KBM-7 (cell line): ENCODE measurements at places on chromosomes 6 and 20.

DNA sequence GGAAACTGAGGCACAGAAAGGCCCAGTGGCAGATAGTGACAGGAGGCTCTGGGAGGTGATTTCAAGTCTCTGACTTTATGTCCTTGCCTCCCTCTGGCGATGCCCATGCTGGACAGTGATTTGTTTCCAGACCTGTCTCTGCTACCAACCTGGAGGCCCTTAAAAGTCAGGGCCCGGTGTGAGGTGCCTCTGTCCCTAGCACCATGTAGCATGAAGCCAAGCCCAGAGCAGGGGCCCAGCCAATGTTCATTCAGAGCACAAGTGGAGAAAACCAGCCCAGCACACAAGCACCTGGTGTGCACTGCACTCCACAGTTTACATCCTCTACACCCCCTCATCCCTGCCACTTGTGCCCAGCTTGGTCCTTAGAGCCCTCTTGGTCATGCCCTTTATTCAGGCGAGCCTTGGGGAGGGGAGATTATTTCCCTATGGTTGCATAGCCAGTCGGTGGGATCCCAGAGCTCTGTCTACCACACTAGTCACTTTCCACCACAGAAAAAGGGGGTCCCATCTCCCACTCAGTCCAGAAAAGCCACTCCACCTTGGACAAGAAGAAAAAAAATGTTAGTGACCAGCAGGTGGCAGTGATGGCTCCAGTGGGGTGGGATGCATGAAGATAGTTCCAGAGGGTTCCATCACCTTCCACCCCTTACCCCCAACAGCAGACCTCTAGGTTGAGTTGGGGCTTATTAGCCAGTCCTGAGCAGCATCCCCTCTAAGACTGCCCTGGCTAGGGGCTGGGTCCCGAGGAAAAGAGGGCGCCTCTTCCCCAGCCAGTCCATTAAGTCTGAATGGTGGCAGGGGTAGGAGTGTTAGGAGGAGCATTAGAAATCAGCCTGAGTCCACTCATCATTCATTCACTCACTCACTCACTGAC lies 30.9 kb downstream of the KIAA1755 start:
- peak; percentile 45 for DNase-seq

- DNase-seq = no peak
Measured at GRCh38 chr6:144397141-144397540, 112.0 kb downstream of the UTRN start.

DNA sequence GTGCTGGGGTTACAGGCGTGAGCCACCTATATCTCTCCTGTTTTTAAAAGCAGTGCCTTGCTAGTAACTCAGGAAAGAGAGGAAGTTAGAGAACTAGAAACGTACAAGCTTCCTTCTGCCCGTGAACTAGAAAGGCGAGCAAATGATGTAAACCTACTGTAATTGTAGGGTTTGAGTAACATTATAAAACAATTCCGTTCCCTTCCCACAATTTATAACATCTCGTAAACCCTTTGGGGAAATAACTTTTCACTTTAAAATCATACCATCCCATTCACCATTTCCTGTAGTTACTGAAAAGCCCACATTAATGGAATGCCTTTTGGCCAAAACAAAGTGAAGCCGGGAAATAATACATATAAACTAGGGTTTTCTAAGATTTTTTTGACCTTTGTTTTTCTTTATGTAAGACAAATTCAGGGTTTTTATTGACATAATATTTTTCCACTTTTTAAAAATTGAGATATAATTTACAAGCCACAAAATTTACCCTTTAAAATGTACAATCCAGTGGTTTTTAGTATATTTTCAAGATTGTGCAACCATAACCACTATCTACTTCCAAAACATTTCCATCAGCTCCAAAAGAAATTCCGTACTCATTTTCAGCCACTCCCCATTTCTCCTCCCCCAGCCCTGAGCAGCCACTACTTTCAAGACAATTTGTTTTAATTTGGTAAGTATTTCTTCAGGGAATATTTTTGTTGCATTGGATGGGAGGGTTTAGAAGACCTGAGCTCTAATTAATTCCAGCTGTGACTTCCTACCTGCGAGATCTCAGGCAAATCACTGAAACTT lies 175.1 kb upstream of the PDE10A start:
- no peak for DNase-seq

GRCh38 chr6:105835373-105835772 lies 250.8 kb upstream of the PRDM1 start:
- DNase-seq = peak; percentile 67

GRCh38 chr6:37083243-37084138 lies 78.0 kb downstream of the FGD2 start:
- peak; percentile 97 for DNase-seq

GRCh38 chr6:77879527-77879926 lies 226.7 kb downstream of the MEI4 start:
- no peak for DNase-seq

DNA sequence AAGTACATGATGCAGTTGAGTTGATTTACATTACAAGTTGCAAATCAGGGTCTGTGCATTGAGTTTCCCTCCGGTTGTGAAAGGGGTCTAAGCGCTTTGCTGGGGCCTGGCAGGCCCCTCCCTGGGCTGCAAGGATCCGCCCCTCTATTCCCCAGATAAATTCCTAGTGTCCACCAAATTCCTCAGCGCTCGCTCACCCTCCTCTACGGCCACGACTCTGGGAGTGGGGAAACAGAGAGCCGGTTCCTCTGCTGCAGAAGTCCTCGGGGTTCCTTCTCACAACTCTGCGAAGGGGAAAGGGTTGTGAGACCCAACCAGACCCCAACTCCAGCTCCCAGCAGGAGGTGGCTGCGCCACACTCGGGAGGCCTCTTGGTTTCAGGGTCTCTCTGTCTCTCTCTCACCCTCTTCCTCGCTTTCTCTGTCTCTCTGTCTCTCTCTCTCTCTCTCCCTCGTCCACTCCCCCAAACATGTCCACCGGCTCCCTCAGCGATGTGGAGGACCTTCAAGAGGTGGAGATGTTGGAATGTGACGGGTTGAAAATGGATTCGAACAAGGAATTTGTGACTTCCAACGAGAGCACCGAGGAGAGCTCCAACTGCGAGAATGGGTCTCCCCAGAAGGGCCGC lies at the start of gene TCF21:
Gene TCF21 (plus strand): TSS at position 185 of the 628 bp plus-strand sequence. CDS start 285 bp downstream, at position 470.
- no peak for DNase-seq

DNA sequence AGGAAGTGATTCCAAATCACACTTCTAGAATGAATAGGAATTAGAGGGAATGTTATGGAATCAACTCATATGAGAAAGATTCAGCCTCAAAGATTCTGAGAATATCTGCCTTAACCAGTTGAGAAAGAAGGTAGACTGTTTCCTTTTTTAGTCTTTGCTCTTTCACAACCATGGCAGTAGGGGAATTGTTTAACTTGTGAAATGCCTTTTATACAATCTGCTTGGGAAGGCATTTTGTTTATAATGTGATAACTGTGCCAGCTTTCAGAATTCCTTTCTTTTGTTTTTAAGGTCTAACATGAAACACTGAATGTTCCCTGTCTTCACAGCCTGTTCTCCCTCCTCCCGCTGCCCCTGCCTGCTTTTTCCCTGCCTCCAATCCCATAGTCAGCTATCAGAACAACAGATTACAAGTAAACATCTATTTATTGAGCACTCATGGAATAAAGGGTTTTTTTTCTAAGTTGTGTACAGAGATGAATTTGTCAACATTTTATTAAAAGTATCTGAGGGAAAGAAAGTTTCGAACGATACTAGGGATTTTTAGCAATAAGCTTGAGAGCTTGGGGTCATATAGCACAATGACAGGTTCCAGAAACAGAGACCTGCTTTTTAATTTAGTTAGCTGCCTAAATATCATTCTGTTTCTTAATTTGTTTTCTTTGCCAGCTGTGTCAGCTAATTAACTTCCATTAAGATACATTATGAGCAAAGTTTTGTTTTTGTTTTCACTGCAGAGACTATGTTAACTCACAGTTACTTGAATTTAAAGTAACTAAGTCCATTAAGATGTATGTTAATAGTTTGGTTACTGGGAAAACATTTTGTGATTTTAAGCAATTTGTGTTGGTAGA lies 28.3 kb upstream of the FBXO30 start:
- DNase-seq = no peak

- no peak for DNase-seq
Measured at GRCh38 chr6:88006557-88006956, 41.1 kb upstream of the SPACA1 start.

- peak; percentile 51 for DNase-seq
Measured at GRCh38 chr6:36120539-36120938, 9.8 kb upstream of the MAPK13 start.

- DNase-seq = no peak
Measured at GRCh38 chr20:48668451-48668946, 159.3 kb downstream of the PREX1 start.

GRCh38 chr6:72624557-72625160 lies 2.8 kb downstream of the KCNQ5 start:
- peak; percentile 70 for DNase-seq

DNA sequence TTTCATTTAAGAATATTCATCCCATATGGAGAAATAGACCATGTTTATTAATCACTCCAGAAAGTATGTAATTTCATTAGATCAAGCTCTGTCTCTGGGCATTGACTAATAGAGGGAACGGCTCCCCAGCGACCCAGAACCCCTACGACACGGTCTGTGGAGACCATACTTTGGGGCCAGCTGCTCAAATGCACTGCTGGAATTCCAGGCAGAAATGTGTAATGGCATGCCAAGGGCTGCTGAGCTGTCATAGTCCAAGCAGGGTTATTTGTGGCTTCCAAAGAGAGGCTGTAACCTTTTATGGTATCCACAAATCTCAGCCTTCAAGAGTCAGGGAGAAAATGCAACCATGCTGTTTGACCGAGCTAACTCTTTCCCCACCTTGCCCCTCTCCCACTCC lies 755.8 kb downstream of the DHX35 start:
- DNase-seq = no peak

- peak; percentile 87 for DNase-seq
Measured at GRCh38 chr6:6749702-6750491, 161.4 kb downstream of the LY86 start.

DNA sequence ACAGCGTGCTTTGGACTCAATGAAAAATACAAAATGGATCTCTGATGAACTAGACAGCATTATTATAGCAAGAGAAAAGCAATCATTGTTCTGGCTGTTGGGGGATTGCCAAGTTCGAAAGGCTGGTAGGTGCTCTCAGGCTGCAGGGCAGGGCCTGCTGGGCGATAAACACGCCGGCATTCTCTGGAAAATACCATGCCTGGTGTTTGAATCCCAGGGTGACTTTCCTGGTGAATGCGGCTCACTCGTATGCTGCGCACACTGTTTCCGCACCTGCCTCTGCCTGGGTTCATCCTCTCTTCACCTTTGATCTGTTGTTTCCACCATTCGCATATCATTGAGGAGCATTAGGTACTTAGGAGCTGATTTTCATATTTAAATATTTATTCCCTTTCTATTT lies 37.4 kb downstream of the GCNT2 start:
- DNase-seq = no peak

DNA sequence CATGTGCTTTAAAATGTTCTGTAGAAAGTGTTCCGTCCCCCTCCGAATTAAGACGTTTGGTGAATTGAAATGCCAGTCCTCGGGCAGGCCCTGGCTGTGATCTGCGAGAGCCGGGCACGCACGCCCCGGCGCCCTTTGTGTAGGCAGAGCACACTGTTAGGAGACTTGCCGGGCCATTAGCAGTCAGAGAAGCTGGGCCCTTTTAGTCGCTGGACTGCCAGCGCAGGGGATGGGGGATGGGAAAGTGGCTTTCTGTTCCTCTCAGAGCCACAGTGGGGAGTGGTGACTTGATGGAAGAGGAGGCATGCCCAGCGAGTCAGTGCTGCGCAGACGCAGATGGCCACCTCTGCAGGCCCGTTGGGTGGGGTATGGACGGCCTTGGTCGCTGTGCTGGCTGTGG lies 2.2 kb downstream of the PPP1R3G start:
- DNase-seq = no peak

DNA sequence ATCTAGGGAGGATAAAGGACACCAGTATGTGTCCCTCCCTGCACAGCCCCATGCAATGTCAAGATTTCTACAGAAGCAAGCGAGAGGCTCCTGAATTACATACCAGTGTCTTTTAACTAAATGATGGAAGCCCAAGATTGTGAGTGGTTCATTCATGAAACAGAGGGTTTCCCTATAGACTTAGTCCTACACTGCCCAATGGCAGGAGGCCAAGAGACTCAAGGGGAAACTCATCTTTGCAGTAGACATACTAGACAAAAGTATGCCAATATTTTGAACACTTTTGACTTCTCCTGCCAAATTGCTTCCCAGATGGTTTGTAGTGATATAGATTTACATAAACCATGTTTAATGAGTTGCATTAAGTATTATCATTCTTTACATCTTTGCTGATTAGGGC lies 557.2 kb upstream of the JAG1 start:
- DNase-seq = no peak

DNA sequence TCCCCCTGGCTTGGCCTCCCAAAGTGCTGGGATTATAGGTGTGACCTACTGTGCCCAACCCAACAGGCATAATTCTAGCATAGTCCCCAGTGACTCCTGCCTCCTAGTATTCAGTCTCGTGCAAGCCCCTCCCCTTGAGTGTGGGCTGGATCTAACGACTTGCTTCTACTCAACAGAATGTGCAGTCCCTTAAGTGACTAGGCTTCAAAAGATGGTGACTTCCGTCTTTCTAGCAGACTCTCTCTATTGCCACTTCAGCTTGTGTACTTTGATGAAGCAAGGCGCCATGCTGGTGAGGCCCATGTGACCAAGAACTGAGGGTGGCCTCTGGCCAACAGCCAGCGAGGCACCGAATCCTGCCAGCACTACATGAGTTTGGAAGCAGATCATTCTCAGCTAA lies 109.6 kb upstream of the TRAF3IP2 start:
- no peak for DNase-seq

- DNase-seq = no peak
Measured at GRCh38 chr20:17504066-17504897, 26.9 kb downstream of the BFSP1 start.

- DNase-seq = no peak
Measured at GRCh38 chr6:3291346-3291745, 32.6 kb downstream of the PSMG4 start.

- DNase-seq = no peak
Measured at GRCh38 chr6:81381382-81381916, 371.0 kb downstream of the TENT5A start.

- no peak for DNase-seq
Measured at GRCh38 chr6:34074064-34074742, 71.7 kb downstream of the GRM4 start.

DNA sequence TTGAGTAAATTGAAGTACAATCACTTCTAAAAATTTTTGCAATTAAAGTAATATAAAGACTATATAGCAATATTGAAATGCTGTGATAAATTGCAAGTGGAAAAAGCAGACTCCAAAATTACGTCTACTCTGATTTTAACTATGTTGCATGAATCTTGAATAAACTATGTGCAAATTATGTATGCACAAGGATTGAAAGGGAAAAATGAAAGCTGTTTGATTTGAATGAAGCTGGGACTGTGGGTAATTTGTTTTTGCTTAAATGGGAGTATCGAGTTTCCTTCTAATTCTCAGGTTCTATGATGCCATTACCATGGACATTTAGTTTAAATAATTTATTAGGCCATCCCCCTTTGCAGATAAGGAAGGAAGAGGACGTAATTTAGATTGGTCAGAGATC lies 198.7 kb upstream of the MYLIP start:
- no peak for DNase-seq

DNA sequence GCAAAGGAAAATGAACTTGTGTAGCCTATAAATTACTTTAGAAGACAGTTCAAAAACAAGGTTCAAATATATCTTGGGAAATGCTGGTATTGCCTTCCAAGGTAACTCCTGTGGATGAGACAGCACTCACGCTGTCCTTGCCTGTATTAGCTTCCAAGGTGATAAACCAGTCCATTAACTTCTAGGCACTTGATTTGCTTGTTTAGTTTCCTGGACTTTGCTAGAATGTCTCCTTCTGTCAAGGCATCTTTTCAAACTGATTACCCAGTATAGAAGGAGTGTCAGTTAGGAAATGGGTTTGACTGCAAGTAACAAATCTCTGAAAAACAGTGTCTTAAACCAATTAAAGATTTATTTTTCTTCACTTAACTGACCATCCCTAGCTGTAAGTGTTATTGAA lies 103.4 kb upstream of the SLC22A23 start:
- DNase-seq = no peak
